Fibroblast of lung (primary cell): ENCODE measurements at places on chromosomes 5 and 9. TPM values are rescaled to one million over a fixed set of nuclear protein-coding genes. Genes with fewer than 3 reads are reported as not detected.

DNAJC18 gene
- 12.6 and 13.6 TPM in 2 replicates for total RNA-seq

QRFP gene
- not detected in 2 replicates for total RNA-seq

EGFL7 gene
- 6.2 and 7.9 TPM in 2 replicates for total RNA-seq

INSL6 gene
- total RNA-seq: not detected in 2 replicates
